ENCODE measurements at places on chromosomes 6 and 20. TPM values are rescaled to one million over a fixed set of nuclear protein-coding genes. Genes with fewer than 3 reads are reported as not detected.

DNA sequence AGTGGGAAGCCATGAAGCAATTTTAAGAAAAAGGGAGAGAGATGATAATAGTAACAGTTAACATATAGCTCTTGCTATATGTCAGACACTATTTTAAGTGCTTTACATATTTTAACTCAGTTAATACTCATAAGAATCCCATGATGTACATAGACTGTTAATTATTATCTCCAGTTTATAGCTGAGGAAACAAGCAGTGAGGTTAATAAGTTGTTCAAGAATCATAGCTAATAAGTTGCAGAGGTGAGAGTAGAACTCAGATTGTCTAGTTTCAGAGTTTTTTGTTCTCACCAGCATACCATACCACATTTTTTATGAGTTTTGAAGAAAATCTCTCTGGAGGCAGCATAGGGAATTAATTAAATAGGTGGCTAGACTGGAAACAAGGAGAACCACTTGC is 144.6 kb upstream of the MMS22L start:
- no peak for DNase-seq

GRCh38 chr6:167392631-167393316 is 67.9 kb downstream of the TTLL2 start:
- no peak for DNase-seq

GRCh38 chr20:18138639-18139583 is 1.2 kb downstream of the KAT14 start:
- no peak for DNase-seq

- DNase-seq = no peak
Observed at GRCh38 chr20:34437330-34437986, 74.4 kb downstream of the ITCH start.

HLA-C gene
- total RNA-seq = 923 TPM

- no peak for DNase-seq
Observed at GRCh38 chr20:750801-751200, 17.5 kb downstream of the SLC52A3 start.

GRCh38 chr6:132268209-132268608 is 133.1 kb downstream of the MOXD1 start:
- no peak for DNase-seq
